ENCODE measurements at places on chromosomes 16 and 17.

- H3K27ac ChIP-seq: peak overlapping the region; percentile 72
- H3K4me1 ChIP-seq: peaks cover 19% of the 10 kb centered on the region
- H3K27me3 ChIP-seq: no peaks in the 10 kb centered on the region
- no peak for DNase-seq
These were observed 30.8 kb upstream of the GAA start for GRCh38 chr17:80070375-80071115.

- no peaks in the 10 kb centered on the region for H3K27me3 ChIP-seq
- peak; percentile 58 for DNase-seq
- H3K4me3 ChIP-seq: peak overlapping the region; percentile 82
- peak overlapping the region; percentile 86 for H3K27ac ChIP-seq
- peaks cover 29% of the 10 kb centered on the region for H3K4me1 ChIP-seq
These were observed 22.6 kb downstream of the GJD3 start for GRCh38 chr17:40341808-40342503.

GRCh38 chr16:73176577-73177013 is 128.7 kb upstream of the ZFHX3 start:
- H3K36me3 ChIP-seq: no peaks in the 10 kb centered on the region
- peak; percentile 96 for DNase-seq
- no peaks in the 10 kb centered on the region for H3K27me3 ChIP-seq
- H3K4me1 ChIP-seq: peaks cover 19% of the 10 kb centered on the region
- no peak overlapping the region for H3K27ac ChIP-seq

- no peak overlapping the region for H3K4me3 ChIP-seq
- H3K36me3 ChIP-seq: no peaks in the 10 kb centered on the region
- peaks cover 10% of the 10 kb centered on the region for H3K27me3 ChIP-seq
- H3K4me1 ChIP-seq: peaks cover 4% of the 10 kb centered on the region
- H3K27ac ChIP-seq: no peak overlapping the region
- peak; percentile 40 for DNase-seq
These were observed 24.4 kb downstream of the IRF8 start for GRCh38 chr16:85923153-85924021.

DNA sequence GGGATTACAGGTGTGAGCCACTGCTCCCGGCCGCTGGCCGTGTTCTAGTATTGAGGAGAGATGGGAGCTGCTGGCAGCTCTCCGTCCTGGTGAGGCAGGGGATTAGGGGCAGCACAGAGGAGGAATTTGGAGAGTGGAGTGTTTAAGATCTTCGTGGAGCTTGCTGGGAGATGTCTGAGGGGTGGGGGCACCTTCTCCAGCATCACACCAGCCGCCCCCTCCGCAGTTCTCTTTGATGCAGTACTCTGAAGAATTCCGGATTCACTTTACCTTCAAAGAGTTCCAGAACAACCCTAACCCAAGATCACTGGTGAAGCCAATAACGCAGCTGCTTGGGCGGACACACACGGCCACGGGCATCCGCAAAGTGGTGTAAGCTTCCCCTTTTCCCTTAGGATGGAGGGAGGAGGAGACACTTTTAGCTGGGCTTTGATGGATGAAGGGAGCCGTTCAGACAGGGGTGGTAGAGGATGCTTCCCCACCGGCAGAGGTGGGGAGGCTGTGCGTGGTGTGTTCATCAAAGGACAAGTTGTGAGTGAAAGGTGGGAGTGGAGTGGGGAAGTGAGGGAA is 11.9 kb downstream of the ITGAM start:
- H3K4me1 ChIP-seq: no peaks in the 10 kb centered on the region
- H3K4me3 ChIP-seq: no peak overlapping the region
- H3K27me3 ChIP-seq: no peaks in the 10 kb centered on the region
- no peak overlapping the region for H3K27ac ChIP-seq
- DNase-seq: no peak

- H3K36me3 ChIP-seq: no peaks in the 10 kb centered on the region
- H3K27ac ChIP-seq: no peak overlapping the region
- no peaks in the 10 kb centered on the region for H3K4me1 ChIP-seq
- no peak overlapping the region for H3K4me3 ChIP-seq
- DNase-seq: peak; percentile 29
- H3K27me3 ChIP-seq: peaks cover 6% of the 10 kb centered on the region
These were observed 678 bp upstream of the GH1 start for GRCh38 chr17:63919311-63919723.

DNA sequence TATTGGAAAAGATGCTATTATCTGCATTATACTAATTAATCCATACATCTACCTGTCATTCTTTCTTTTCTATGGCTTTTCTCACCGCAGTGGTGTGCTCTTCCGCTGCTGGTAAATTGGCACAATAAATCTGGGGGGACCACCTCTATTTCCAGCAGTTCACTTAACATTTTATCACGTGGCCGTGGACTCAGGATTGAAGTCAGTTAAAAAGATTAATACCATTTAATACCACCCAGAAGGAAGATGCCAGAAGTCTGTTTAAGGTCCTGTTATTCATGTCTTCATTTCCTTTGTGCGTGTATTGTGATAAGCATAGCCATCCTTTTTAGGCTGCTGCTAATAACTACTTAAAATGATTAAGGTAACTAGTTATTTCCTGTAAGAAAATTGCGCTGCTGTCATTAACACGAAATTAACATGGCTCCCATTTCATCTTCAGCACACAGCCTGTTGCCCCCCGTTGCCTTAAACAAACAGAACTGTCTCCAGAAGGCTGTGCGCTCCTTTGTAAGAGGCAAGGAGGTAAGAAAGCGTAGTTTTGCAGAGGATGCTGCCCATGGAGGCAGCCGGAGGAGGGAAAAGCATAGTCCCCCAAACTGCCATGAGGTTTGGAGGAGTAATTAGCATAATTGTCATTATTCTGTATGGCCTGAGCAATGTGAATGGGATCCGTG is 414.4 kb downstream of the UTP18 start:
- no peaks in the 10 kb centered on the region for H3K36me3 ChIP-seq
- H3K27me3 ChIP-seq: no peaks in the 10 kb centered on the region
- no peak overlapping the region for H3K27ac ChIP-seq
- no peaks in the 10 kb centered on the region for H3K4me1 ChIP-seq
- no peak for DNase-seq
- no peak overlapping the region for H3K4me3 ChIP-seq

GRCh38 chr16:3074860-3075522 is 9.6 kb downstream of the IL32 start:
- no peaks in the 10 kb centered on the region for H3K4me1 ChIP-seq
- H3K27me3 ChIP-seq: peaks cover 12% of the 10 kb centered on the region
- no peaks in the 10 kb centered on the region for H3K36me3 ChIP-seq
- no peak for DNase-seq

GRCh38 chr16:19142939-19143598 is 25.0 kb upstream of the SYT17 start:
- no peak overlapping the region for H3K4me3 ChIP-seq
- H3K27me3 ChIP-seq: peaks cover 3% of the 10 kb centered on the region
- no peak overlapping the region for H3K27ac ChIP-seq

DNA sequence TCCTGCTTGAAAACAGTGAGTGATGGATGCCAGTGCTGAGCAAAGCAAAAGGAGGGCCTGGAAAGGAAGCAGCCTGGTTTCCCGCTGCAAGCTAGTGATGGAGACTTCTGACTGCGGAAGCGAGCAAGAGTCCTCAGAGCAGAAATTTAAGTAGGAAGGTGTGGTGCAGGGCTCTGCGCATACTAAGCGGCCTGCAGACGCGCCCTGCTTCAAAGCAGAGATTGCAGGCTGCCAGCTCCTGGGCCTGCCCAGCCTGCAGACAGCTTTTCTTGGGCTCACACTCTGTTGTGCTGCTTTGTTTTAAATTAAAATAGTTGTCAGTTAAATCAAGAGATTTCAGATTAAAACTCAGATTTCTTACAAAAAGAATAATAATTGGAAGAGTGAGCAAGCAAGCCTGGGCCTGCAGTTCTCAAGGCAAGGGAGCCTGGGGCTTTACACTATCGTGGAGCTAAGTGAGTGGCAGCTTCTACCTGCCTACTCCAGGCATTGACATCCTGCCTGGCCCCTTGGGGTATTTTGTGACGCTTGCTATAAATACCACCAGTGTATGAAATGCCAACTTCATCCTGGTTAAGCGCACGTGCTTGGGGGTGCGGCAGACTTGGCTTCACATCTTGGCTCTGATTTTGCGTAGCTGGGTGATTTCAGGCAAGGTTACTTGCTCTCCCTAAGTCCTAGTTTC is 237.3 kb downstream of the XYLT1 start:
- no peak overlapping the region for H3K4me3 ChIP-seq
- H3K36me3 ChIP-seq: no peaks in the 10 kb centered on the region
- no peaks in the 10 kb centered on the region for H3K27me3 ChIP-seq
- H3K27ac ChIP-seq: no peak overlapping the region

DNA sequence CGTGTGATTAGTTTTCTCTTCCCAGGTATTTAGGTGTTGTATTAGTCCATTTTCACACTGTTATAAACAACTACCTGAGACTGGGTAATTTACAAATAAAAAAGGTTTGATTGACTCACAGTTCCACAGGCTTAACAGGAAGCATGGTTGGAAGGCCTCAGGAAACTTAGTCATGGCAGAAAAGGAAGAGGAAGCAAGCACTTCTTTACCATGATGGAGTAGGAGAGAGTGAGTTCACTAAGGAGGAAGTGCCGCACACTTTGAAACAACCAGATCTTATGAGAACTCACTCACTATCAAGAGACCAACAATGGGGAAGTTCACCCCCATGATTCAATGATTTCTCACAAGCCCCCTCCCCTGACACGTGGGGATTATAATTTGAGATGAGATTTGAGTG is 1343.7 kb upstream of the GOT2 start:
- DNase-seq: no peak
- H3K36me3 ChIP-seq: no peaks in the 10 kb centered on the region
- no peak overlapping the region for H3K4me3 ChIP-seq
- no peaks in the 10 kb centered on the region for H3K27me3 ChIP-seq
- no peak overlapping the region for H3K27ac ChIP-seq

- no peak overlapping the region for H3K27ac ChIP-seq
- no peaks in the 10 kb centered on the region for H3K4me1 ChIP-seq
- H3K36me3 ChIP-seq: no peaks in the 10 kb centered on the region
- H3K27me3 ChIP-seq: no peaks in the 10 kb centered on the region
- no peak for DNase-seq
These were observed 704.3 kb downstream of the MAF start for GRCh38 chr16:78896280-78896679.

Measured in fibroblast of lung (primary cell).